ENCODE measurements at places on chromosomes 5 and 9.

DNA sequence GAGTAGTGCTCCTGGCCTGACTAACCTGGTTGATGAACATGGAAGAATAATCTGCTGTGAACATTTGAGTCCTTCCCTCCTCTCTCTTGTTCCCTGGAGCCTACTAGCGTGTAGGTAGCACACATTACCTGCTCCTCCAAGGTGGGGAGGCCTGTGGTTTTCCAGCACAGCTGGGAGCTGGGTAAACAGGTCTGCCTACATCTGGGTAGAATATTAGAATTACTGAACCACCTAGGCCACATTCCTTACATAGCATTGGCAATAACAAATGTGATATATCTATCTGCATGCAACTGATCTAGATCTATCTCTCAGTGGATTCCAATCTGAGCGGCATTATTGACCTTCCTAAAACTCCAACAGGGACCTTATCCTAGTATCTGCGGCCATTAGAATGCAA lies 151.0 kb upstream of the ZNF366 start:
- no peak for DNase-seq

- no peak for DNase-seq
Observed at GRCh38 chr5:40594811-40595210, 84.9 kb upstream of the PTGER4 start.

DNA sequence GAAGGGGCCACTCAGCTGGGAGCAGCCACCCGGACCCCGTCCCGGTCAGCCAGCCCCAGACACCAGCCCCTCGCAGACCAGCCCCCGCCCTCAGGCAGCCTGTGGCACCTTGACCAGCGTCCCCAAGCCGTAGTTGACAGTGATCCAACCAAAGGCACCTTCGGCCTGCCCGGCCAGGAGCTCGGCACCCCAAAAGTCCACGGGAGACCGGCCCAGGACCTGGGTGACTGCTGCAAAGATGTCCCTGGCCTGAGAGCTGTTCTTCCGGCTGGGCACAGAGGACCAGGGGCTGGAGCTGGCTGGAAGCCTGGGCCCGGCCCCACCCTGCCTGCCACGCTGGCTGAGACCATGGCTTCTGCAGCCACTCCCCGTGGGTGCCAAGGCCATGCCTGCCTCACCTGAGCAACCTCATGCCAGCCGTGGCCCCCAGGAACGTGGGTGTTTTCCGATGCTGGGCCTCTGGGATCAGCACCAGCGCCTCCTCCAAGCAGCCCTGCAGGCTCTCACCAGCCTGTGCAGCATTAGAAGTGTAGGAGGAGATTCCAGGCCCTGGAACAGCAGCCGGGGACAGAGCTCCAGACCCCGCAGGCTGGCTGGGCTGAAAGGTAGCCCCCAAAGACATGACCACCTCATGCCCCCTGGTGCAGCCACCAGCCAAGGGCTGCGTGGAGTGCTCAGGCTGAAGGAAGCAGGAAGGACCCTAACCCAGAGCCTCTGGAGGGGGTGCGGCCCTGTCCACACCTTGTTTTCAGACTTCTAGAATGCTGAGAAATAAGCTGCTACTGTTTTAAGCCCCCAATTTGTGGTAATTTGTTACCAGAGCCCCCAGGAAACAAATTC lies 4.2 kb downstream of the ENTPD8 start:
- no peak for DNase-seq

- no peak for DNase-seq
Observed at GRCh38 chr9:135073081-135073740, 14.3 kb upstream of the OLFM1 start.

- DNase-seq: no peak
Observed at GRCh38 chr5:13246053-13246452, 698.4 kb downstream of the DNAH5 start.
